ENCODE measurements at places on chromosomes 2 and 18. TPM values are rescaled to one million over a fixed set of nuclear protein-coding genes. Genes with fewer than 3 reads are reported as not detected.

DNA sequence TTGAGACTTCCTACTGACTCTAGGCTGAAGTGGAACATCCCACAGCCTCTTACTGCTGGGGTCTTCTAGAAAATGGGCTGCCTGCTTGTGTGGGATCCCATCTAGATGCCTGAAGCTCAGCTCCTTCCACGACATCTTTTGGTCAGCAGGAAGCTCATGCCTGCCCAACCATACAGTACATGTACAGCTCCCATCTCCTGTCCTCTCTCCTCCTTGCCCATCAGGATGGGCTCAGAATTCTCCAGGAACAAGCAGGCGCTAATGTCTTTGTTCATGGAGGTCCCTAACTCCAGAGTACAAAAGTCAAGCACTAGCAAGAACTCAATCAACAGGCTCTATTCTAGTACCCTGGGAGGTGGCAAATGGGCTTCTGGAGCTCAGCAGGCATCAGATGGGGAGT is 31.7 kb upstream of the GPR17 start:
- DNase-seq, result no peak

GRCh38 chr2:224308272-224308911 is 93.5 kb downstream of the FAM124B start:
- DNase-seq, result no peak

DNA sequence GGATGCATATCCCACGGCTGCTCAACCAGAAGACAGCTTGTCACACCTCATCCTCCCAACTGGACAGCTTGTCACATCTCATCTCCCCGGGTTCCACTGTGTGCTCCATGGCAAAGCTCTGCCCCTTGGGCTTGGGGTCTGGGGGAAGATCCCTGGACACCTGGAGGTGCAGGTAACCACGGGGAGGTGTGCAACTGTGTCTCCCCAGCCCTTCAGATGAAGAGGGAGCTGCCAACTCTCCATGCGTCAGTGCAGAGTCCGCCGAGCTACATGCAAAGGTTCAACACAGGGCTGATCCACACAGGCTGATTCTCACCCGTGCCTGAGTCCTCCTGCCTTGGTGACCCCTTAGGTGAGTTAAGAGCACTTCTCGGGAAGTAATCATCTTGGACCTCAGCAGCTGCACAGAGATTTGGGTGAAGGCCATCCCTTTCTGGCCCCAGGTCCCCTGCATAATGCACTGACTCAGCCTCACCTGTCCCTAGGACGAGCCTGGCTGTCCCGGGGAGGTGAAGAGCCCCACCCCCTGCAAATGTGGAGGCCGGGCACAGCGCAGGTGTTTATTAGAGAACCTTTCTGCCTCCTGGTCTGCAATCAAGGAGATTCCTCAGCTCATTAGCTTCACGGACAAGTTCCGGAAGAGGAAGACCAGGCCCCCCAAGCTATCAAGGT is 157.9 kb downstream of the PXDN start:
- DNase-seq, result no peak

Gene FSHR
- not detected for total RNA-seq
